ENCODE measurements at places on chromosomes 16 and 17.

GRCh38 chr16:1953734-1954133, 755 bp downstream of the RPL3L start:
- DNase-seq: no peak

- no peak for DNase-seq
These were observed 84.9 kb upstream of the CBX4 start for GRCh38 chr17:79923974-79924638.

DNA sequence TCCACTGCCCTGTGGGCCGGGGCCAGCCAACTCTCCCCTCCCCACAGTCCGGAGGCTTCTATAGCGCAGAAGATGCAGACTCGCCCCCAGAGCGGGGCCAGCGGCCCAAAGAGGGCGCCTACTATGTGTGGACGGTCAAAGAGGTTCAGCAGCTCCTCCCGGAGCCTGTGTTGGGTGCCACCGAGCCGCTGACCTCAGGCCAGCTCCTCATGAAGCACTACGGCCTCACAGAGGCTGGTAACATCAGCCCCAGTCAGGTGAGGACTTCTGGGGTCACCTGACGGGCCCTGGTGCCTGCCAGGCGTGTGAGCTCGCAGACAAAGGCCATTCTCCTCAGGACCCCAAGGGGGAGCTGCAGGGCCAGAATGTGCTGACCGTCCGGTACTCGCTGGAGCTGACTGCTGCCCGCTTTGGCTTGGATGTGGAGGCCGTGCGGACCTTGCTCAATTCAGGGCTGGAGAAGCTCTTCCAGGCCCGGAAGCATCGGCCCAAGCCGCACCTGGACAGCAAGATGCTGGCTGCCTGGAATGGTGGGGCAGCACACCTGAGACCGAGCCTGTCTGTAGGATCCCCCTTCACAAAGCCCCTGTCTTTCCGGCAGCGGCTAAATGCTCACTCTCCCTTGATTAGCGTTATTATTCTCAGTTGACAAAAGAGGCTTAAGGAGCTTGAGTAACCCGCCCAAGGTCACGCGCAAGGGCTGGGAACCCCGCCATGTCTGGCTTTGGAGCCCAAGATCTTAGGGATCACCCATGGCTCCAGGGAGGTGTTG, 3.9 kb downstream of the SPATA20 start:
- peak; percentile 89 for DNase-seq

GRCh38 chr17:78967782-78968362, 11.9 kb downstream of the LGALS3BP start:
- DNase-seq: no peak

DNA sequence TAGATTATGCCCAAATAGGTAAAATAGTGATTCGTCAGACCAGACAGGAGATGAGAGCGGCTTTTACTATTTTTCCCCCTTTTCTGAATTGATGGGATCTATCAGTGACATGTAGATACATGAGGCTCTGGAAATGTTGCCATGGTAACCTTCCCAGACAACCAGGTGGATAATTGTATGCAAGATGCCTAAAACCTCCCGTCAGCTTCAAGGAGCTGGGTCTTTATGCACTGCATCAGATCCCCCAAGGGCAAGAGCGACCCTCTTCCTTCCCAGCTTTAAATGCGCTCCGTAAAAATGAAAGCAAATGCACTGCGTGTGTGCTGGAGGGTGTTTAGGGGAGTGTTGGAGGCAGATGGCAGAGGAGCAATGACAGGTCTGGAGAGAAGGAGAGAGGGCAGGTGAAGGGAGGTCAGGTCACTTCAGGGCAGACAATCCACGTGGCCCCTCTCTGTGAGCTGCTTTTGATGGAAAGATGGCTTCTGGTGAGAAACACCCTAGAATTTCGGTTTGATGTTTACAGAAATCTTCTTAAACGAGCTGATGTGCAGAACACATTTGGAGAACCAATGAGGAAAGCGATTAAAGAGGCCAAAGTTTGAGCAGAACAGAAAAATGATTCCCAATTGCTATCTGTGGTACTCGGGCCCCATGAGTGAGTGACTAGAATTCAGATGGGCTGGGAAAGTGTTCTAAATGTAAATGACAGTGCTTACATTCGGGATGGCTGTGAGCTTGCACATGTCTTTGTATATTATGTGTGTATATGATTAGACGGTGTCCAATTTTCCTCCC, 461.7 kb upstream of the HSBP1 start:
- no peak for DNase-seq

- peak; percentile 20 for DNase-seq
These were observed 23.0 kb upstream of the SLC38A8 start for GRCh38 chr16:84065536-84066132.

All from muscle of back (tissue), 13 donors.